ENCODE measurements at places on chromosomes 5 and 9. TPM values are rescaled to one million over a fixed set of nuclear protein-coding genes. Genes with fewer than 3 reads are reported as not detected.
A peak's percentile ranks its signal among the peaks of the same experiment; 100 is the strongest.

- no peaks in the 10 kb centered on the region for H3K4me1 ChIP-seq
- DNase-seq: peak; percentile 79
- no peak overlapping the region for H3K4me3 ChIP-seq
- H3K27ac ChIP-seq: no peak overlapping the region
- no peaks in the 10 kb centered on the region for H3K36me3 ChIP-seq
These were observed 79.4 kb downstream of the ESM1 start for GRCh38 chr5:54905942-54906537.

- no peak overlapping the region for H3K4me3 ChIP-seq
- no peak overlapping the region for H3K27ac ChIP-seq
- H3K27me3 ChIP-seq: no peaks in the 10 kb centered on the region
- no peak for DNase-seq
- H3K4me1 ChIP-seq: peaks cover 19% of the 10 kb centered on the region
These were observed 40.8 kb downstream of the ERGIC1 start for GRCh38 chr5:172874647-172875504.

- H3K36me3 ChIP-seq: no peaks in the 10 kb centered on the region
- H3K27me3 ChIP-seq: no peaks in the 10 kb centered on the region
- no peak overlapping the region for H3K27ac ChIP-seq
- peaks cover 7% of the 10 kb centered on the region for H3K4me1 ChIP-seq
- no peak overlapping the region for H3K4me3 ChIP-seq
These were observed 493.0 kb downstream of the AGTPBP1 start for GRCh38 chr9:85248514-85249312.

GRCh38 chr9:125747053-125747764 is at the start of gene PBX3:
TSS of gene PBX3 (plus strand) at chr9:125747373.
- H3K36me3 ChIP-seq: peaks cover 8% of the 10 kb centered on the region
- peak within 1 kb of the TSS; percentile 89 for H3K4me3 ChIP-seq
- peak within 1 kb of the TSS; percentile 96 for H3K27ac ChIP-seq

GRCh38 chr9:94860678-94861588 is 134.4 kb downstream of the AOPEP start:
- H3K4me3 ChIP-seq: no peak overlapping the region
- peaks cover 5% of the 10 kb centered on the region for H3K36me3 ChIP-seq
- no peak for DNase-seq
- H3K27me3 ChIP-seq: no peaks in the 10 kb centered on the region
- peaks cover 21% of the 10 kb centered on the region for H3K4me1 ChIP-seq
- H3K27ac ChIP-seq: no peak overlapping the region

GRCh38 chr5:145246961-145247744 is 588.0 kb downstream of the PRELID2 start:
- no peaks in the 10 kb centered on the region for H3K36me3 ChIP-seq
- H3K27me3 ChIP-seq: no peaks in the 10 kb centered on the region
- H3K4me1 ChIP-seq: peaks cover 52% of the 10 kb centered on the region
- peak overlapping the region; percentile 50 for H3K27ac ChIP-seq
- H3K4me3 ChIP-seq: no peak overlapping the region

- no peak for DNase-seq
- H3K4me3 ChIP-seq: no peak overlapping the region
- no peaks in the 10 kb centered on the region for H3K36me3 ChIP-seq
- H3K4me1 ChIP-seq: no peaks in the 10 kb centered on the region
- H3K27ac ChIP-seq: no peak overlapping the region
- H3K27me3 ChIP-seq: no peaks in the 10 kb centered on the region
These were observed 927.1 kb downstream of the NR2F1-AS1 start for GRCh38 chr5:92653730-92654461.

GRCh38 chr9:76595645-76596044 is 136.7 kb downstream of the GCNT1 start:
- no peak for DNase-seq
- peaks cover 7% of the 10 kb centered on the region for H3K27me3 ChIP-seq
- peak overlapping the region; percentile 55 for H3K4me3 ChIP-seq
- H3K4me1 ChIP-seq: peaks cover 53% of the 10 kb centered on the region

GRCh38 chr5:135457424-135458071 is 5.4 kb upstream of the TIFAB start:
- peaks cover 51% of the 10 kb centered on the region for H3K27me3 ChIP-seq
- peaks cover 3% of the 10 kb centered on the region for H3K4me1 ChIP-seq
- DNase-seq: peak; percentile 88
- H3K4me3 ChIP-seq: no peak overlapping the region
- H3K36me3 ChIP-seq: no peaks in the 10 kb centered on the region

DNA sequence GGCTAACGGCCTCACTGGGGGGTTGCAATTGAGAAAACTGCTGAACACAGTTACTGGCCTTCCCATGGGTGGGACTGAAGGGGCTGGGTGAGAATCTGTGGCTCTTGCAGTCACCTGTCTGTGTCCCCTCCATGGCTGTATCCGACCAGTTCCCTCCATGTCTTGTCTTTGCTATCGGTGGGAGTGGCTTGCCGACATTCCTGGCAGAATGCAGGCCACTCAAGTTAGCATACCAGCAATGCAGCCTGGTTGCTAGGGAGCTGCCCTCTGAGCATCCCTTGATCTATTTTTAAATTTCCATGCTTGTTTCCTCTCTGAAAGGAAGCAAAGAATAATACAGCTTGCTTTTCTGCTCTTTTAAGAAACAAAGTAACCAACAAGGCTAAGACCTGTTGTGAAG is 1509.7 kb upstream of the WWC1 start:
- H3K27me3 ChIP-seq: no peaks in the 10 kb centered on the region
- DNase-seq: peak; percentile 72
- peaks cover 24% of the 10 kb centered on the region for H3K4me1 ChIP-seq
- H3K4me3 ChIP-seq: no peak overlapping the region

- H3K4me1 ChIP-seq: peaks cover 4% of the 10 kb centered on the region
- no peaks in the 10 kb centered on the region for H3K36me3 ChIP-seq
- no peak overlapping the region for H3K27ac ChIP-seq
These were observed 392.2 kb downstream of the CDK5RAP2 start for GRCh38 chr9:120187758-120188157.

- H3K4me1 ChIP-seq: peaks cover 70% of the 10 kb centered on the region
- DNase-seq: no peak
- H3K36me3 ChIP-seq: peaks cover 23% of the 10 kb centered on the region
- H3K27me3 ChIP-seq: no peaks in the 10 kb centered on the region
- H3K27ac ChIP-seq: peak overlapping the region; percentile 46
- H3K4me3 ChIP-seq: peak overlapping the region; percentile 5
These were observed 15.9 kb upstream of the FGF1 start for GRCh38 chr5:142701673-142702311.

DNA sequence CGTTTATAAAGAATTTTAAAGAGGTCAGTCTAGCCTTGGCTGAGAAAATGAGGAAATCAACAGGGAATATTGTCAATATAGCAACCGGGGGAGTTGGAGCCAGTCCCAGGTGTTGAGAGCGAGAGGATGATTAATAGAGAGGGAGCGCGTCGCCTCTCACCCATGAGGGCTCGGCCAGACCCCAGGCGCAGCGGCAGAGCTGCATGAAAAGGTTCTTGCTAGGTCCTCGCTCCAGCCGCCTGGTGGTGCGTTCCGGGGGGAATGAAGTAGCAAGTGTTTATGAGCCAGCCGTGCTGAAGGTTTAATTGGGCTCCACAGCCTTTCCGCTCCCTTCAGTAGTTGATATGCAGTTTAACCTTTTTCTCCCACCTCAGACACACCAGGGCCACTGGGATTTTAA is 167.3 kb upstream of the IRX1 start:
- H3K36me3 ChIP-seq: 0 out of 2 replicates have a peak, but pooled peaks cover 4% of the 10 kb centered on the region
- 0 out of 2 replicates have a peak, but pooled peaks cover 3% of the 10 kb centered on the region for H3K4me1 ChIP-seq
- peak; percentile 31 for DNase-seq
- H3K4me3 ChIP-seq: no peak overlapping the region

DNA sequence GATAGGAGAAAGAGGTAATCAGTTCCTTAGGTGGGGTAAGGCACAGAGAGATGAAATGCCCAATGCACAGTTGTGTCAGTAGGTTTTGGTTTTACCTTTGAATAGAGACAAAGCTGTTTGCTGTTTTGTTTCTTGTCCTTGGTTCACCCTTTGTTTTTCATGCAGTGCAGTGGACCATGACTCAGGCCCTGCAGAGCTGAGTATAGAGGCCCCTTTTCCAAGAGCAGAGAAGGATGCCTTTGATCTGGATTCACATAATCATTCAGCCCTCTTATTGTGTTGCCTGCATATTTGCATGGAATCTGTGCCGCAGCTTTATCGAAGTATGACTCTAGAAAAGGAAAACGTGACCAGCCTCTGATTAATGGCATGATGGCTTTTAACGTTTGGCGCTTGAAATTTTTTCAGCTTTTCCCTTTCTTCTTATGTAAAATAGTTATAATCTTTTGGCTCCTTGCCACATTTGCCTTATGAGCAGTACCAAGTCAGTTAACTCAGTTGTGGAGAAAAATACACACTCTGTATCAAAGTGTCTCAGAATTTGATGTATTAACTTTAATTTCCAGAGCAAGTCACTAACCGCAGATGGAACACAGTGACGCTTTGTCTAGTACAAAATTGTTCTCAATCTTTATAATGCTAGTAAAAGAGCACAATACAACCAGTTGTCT is 197.6 kb downstream of the KDM4C start:
- peaks cover 38% of the 10 kb centered on the region for H3K4me1 ChIP-seq
- peaks cover 1% of the 10 kb centered on the region for H3K36me3 ChIP-seq
- DNase-seq: no peak
- peak overlapping the region; percentile 67 for H3K27ac ChIP-seq
- H3K4me3 ChIP-seq: peak overlapping the region; percentile 10
- no peaks in the 10 kb centered on the region for H3K27me3 ChIP-seq

DNA sequence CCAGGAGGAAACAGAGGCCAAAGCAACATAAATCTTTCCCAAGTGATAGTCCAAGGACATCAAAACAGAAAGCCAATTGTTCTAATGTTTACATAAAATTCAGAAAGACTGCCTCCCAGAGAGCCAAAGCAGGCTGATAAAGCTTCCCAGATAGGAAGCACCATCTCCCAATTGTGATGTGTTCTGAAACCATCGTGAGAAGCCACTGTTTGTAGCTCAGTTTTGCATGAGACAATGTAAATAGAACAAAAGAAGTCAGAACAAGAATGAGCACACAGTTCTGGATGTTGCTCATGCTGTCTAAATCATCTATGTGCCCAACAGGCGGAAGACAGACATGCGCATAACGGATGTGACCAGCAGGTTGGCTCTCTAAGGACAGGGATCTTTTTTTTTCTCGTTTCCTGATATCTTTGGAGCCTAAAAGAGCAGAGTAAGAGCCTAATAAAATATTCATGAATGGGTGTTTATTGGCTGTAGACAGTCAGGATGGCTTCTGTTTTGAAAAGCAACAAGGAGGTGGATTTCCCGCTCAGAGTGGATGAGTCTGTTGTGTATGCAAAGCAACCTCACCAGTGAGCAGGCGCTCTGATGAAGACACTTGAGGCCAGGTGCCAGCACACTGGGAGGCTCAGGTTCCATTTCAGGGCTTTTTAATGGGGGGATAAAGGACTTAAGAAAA is 113.6 kb downstream of the GNA14 start:
- peak; percentile 45 for DNase-seq
- peak overlapping the region; percentile 96 for H3K27ac ChIP-seq
- no peaks in the 10 kb centered on the region for H3K27me3 ChIP-seq
- peaks cover 58% of the 10 kb centered on the region for H3K4me1 ChIP-seq

DNA sequence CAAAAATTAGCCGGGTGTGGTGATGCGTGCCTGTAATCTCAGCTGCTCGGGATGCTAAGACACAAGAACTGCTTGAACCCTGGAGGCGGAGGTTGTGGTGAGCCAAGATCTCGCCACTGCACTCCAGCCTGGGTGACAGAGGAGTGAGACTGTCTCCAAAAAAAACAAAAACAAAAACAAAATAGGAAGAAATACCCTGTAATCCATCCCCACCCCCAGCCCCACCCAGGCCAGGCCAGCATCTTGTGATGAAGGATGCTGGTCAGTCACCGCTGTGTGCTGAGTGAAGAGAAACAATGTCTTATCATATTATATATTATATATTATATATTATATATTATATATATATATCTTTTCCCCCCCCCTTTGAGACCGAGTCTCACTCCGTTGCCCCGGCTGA is 15.4 kb upstream of the CCIN start:
- H3K4me3 ChIP-seq: no peak overlapping the region
- peaks cover 6% of the 10 kb centered on the region for H3K4me1 ChIP-seq
- H3K27ac ChIP-seq: no peak overlapping the region
- H3K27me3 ChIP-seq: no peaks in the 10 kb centered on the region

- H3K27me3 ChIP-seq: no peaks in the 10 kb centered on the region
- no peak for DNase-seq
- no peaks in the 10 kb centered on the region for H3K36me3 ChIP-seq
- H3K4me1 ChIP-seq: peaks cover 13% of the 10 kb centered on the region
- no peak overlapping the region for H3K27ac ChIP-seq
- no peak overlapping the region for H3K4me3 ChIP-seq
These were observed 397.6 kb downstream of the RASEF start for GRCh38 chr9:82665324-82665723.

- DNase-seq: no peak
- no peaks in the 10 kb centered on the region for H3K4me1 ChIP-seq
- H3K4me3 ChIP-seq: no peak overlapping the region
- no peak overlapping the region for H3K27ac ChIP-seq
- no peaks in the 10 kb centered on the region for H3K27me3 ChIP-seq
These were observed 547.6 kb downstream of the BNC2 start for GRCh38 chr9:16322849-16323248.

DNA sequence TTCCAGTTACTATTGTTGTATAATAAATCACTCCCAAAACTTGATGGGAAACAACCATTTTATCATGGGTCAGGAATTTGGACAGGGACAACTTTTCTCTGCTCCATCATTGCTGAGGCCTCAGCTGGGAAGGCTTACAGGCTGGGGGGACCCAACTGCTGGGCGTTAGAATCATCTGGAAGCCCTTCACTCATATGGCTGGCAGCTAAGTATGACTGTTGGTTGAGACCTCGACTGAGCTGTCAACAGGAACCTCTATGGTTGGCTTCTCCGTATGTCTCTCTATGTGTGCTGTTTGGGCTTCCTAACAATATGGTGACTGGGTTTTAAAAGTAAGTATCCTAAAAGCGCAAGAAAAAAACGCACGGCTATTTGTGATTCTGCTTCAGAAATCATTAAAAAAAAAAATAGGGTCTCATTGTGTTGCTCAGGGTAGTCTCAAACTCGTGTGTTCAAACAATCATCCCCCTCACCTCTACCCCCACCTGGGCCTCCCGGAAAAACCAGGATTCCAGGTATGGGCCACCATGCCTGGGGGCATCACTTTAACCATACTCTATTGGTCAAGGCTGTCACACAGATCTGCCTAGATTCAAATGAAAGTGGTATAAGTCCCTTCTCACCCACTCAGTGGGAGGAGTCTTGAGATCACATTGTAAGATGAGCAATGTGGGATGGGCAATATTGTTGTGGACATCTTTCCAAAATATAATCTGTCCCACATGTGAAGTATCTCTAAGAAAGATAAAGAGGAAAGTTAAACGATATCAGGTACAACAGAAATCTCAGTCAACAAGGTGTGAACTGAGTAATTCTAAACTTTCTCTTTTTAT is 15.2 kb downstream of the FNBP1 start:
- no peak overlapping the region for H3K4me3 ChIP-seq
- H3K27me3 ChIP-seq: no peaks in the 10 kb centered on the region
- H3K36me3 ChIP-seq: no peaks in the 10 kb centered on the region
- no peaks in the 10 kb centered on the region for H3K4me1 ChIP-seq

- peaks cover 18% of the 10 kb centered on the region for H3K27me3 ChIP-seq
- no peaks in the 10 kb centered on the region for H3K36me3 ChIP-seq
- H3K4me3 ChIP-seq: no peak overlapping the region
- peaks cover 4% of the 10 kb centered on the region for H3K4me1 ChIP-seq
These were observed 7.0 kb upstream of the GBGT1 start for GRCh38 chr9:133170716-133171115.

The CDH9 gene
- total RNA-seq: 0.21 TPM

The ROR2 gene
- 19.8 TPM for total RNA-seq

The DAB2IP gene
- total RNA-seq: 52.6 TPM

The USP20 gene
- total RNA-seq: 29.3 TPM

The INSL4 gene
- not detected for total RNA-seq

The PCDHGA4 gene
- total RNA-seq: 3.9 TPM

The FRMPD1 gene
- 0.14 TPM for total RNA-seq

The HAND1 gene
- total RNA-seq: not detected

The SCAMP1 gene
- 39.2 TPM for total RNA-seq

The LIFR gene
- total RNA-seq: 13.7 TPM

The SLC1A1 gene
- total RNA-seq: 7.1 TPM

The PDZD2 gene
- 7.5 TPM for total RNA-seq

The HMGCR gene
- 145 TPM for total RNA-seq

The ANGPTL2 gene
- 4.5 TPM for total RNA-seq

The CTNND2 gene
- total RNA-seq: 8.6 TPM

All from WTC11 (cell line).